CD4-positive, alpha-beta T cell treated with Interleukin-4 for 4 hours (primary cell): ENCODE measurements at places on chromosomes 1 and 21.

DNA sequence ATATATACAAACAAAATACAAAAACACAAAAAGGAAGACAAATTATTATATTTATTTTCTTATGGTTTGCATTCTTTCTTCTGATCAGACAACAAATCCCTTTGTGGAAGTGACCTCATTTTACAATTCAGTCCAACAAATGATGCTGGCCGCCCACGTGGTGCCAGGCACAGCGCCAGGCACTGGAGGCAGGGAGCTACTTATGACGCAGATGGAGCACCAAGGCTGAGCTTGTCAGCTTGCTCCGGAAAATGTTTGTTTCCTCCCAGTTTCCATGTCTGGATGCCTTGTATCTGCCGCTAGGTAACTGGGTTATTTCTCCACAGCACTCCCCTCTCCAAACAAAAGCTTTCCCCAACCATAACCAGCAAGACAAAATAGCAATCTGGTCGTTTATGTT, 30.7 kb upstream of the CD34 start:
- no peak for DNase-seq

DNA sequence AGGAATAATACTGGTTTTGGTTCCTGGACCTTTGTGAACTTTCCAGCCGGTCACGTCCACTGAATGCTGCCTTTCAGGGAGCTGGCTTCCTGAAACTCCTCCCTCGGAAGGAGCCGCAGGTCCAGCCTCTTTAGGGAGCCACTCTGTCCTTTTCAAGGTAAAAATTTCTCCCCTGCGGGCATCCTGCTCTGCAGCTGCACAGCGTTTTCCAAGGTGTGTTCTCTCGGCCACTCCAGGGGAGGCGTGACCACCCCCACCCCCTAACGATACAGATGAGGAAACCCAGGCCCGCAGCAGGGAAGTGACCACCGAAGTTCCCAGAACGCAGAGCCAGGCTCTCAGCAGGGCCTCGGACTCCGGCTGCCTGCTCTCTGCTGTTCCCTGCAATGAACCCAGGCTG, 21.5 kb downstream of the PADI2 start:
- DNase-seq: no peak

DNA sequence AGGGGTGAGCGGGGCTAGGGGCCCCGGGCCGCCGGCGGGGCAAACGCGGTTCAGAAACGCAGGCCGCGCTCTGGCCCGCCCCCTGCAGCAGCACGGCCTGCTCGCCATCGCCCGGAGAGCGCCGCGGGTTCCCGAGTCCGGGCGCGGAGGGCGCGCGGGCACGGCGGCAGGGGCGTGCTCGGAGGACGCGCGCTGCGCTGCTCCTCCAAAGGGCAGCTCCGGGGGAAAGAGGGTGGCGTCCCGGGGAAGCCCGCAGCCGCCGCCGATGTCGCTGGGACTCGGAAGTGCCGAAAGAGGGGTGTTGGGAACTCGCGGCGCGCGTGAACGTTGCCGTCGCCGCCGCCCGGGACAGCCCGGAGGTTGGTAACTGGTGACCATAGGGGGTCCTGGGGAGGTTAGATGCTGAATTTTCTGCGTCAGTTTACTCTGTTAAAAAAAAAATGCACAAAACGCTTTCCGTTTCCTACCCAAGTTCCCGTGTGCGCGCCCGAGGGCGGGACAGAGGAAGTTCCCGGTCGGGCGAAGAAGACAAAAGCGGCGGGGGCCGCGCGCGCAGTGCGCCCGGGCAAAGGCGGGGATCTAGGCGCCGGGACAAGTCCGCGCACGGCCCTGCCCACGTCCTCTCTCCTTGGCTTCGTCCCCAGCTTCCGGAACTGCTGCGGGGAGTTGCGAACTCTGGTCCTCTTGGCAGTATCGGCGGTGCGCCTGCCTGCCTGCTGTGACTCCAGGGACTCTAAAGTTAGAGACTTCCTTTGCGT, at the start of gene HHAT:
Gene HHAT, plus strand, starts transcription at position 157 of the 758 bp plus-strand sequence. CDS start 20,074 bp downstream, outside the sequence.
- DNase-seq: peak; percentile 70

DNA sequence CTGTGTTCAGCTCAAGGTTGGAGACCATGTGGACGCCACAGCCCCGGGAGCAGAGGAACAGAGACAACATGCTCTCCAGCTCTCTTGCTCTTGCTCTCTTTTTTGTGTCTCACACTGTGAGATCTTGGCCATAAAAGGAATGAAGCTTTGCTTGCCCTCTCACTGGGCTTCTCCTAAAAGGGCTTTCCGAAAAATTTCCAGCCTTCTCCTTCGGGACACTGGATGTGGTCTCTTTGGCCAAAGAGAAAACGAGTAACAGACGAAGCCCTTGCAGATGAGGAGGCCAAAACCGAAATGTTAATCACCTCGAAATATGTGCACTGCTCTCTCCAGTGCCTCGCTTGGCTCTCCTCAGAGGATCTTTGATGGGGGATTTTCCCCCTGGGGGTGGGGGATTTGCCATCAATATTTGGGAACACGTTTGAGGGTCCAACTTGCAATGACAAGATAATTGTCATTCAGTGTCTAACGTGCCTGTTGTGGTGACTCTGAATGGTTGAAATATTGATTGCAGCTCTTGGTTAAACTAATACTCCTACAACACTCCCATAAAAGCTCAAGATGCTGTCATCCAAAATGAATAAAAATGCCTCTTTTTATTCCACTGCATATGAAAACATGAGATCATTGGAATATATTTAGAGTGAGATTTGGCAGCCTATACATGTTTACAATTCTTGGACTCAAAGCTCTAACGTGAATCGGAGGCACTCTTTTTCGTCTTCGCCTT, 68.6 kb upstream of the ANGPTL1 start:
- DNase-seq: no peak

- DNase-seq: no peak
These were observed 8.6 kb downstream of the FNDC5 start for GRCh38 chr1:32861904-32862695.

DNA sequence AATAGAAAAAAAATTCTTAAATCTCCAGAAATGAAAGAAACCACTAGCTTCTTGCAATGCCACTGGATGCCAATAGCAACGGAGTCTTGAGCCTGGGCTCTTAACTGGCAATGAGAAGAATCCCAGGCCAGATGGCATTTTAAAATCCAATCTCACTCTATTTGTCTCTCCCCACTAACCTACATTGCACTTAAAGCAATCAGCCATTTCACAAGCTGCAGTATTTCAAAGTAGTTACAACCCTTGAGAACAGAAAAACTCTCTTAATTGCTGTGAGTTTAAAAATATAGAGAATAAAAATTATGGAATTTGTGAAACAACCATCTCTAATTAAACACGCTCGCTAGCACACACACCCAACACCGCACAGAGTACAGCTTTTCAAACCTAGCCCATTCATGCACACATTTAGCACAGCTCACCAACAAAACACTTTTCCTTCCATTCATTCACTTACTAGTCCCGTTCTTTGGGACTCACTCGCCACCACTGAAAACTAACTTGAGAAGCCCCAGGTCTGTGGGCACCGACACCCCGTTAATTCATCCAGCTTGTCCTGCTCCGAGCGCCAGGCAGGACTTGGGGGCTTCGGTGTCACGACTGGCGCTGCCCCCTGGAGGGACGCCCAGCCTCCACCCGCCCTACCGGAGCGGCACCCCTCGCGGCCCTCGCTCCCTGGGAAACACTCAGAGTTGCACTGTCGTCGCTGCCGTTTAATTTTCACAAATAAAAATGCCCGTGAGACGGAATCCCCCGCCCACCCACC, 1.0 kb downstream of the DDAH1 start:
- DNase-seq: no peak

DNA sequence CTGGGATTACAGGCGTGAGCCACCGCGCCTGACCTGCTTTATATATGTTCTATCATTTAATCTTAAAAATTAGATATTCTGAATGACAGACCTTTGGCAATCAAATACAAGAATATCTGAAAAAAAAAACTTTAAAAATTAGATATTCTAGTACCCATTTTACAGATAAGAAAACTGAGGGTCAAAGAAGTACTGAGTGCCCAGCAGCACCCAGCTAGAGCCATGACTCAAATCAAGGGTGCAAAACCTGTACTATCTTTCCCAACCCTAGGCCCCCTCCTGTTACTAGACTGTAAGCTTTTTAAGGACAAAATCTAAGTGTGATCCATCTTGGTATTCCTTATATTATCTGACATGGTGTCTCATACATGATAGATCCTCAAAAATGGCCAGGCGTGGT, 8.3 kb downstream of the ARHGAP30 start:
- DNase-seq: no peak

GRCh38 chr1:220224611-220225124, 47.6 kb downstream of the RAB3GAP2 start:
- DNase-seq: no peak

GRCh38 chr1:6473156-6473555, 7.2 kb upstream of the TNFRSF25 start:
- no peak for DNase-seq

DNA sequence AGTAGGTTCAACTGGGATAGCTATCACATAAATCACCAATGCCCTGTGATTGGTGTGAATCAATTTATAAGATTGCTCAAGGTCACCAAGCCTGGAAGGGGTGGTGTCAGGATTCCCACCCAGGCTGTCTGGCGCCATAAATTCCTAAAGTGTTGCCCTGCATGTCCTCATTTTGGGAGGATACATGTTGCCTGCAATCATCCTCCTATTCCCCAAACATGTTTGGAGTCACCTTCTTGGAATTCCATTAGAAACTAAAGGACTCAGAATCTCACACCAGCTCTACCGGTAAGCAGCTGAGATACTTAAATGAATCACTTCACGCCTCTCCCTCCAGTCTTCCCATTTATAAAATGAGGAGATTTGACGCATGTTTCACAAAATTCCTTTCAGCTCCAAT, 54.1 kb upstream of the SLC45A1 start:
- no peak for DNase-seq

- DNase-seq: peak; percentile 11
These were observed 7.8 kb downstream of the F11R start for GRCh38 chr1:161013131-161013487.

- no peak for DNase-seq
These were observed 320.5 kb downstream of the ST6GALNAC3 start for GRCh38 chr1:76395059-76395458.

DNA sequence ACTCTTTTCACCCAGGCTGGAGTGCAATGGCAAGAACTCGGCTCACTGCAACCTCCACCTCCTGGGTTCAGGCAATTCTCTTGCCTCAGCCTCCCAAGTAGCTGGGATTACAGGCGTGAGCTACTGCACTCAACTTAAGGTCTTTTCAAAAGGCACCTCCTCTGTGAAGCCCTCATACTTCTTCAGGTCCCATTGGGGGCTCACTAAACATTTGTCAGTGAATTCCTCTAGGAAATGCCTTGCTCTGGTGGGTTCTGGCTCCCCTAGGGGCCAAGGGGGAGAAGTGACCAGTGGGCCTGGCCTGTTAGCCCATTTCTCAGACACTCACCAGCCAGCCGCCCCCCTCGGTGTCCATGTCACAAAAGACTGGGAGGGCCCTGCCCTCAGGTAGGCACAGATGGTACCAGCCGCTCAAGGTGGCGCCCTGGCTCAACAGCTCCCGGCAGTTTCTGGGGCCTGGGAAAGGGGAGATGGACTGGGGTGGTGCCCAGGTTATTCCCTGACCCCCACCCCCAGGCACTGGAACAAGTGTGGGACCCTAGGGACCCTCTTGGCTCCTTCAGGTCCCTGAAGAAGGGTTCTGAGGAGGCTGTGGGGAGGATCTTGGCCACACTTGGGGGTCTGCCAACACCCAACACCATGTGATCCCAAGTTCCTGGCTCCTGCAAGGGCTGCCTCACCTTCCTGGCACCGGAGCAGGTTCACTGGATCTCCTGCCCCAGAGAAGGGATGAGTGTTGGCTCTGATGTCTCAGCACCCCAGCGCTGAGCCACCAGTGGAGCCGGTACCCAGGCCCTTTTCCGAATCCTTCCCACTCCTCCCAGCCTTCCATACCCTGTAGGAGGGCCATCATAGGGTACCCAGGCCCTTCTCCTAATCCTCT, 1.6 kb downstream of the FCN3 start:
- no peak for DNase-seq

DNA sequence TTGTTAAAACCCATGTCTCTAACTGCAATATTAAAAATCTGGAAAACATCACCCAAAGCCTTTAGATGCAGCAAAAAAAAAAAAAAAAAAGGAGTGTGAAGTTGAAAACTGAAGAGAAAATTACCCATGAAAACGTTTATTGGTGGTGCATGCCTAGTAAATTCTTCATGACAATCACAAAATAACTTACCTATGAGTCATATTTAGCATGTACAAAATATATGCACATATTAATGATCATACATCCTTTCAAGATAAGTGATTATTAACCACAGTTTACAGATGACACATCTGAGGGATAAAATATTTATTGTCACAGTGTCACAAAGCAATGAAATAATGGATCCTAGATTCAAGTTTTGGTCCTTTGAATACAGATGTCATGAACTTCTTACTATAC, 505.2 kb upstream of the NR5A2 start:
- DNase-seq: no peak

GRCh38 chr21:14545906-14546480, at the start of gene SAMSN1:
Gene SAMSN1 (minus strand): TSS chr21:14546315. CDS start chr21:14546261, 54 bp downstream.
- peak; percentile 91 for DNase-seq

DNA sequence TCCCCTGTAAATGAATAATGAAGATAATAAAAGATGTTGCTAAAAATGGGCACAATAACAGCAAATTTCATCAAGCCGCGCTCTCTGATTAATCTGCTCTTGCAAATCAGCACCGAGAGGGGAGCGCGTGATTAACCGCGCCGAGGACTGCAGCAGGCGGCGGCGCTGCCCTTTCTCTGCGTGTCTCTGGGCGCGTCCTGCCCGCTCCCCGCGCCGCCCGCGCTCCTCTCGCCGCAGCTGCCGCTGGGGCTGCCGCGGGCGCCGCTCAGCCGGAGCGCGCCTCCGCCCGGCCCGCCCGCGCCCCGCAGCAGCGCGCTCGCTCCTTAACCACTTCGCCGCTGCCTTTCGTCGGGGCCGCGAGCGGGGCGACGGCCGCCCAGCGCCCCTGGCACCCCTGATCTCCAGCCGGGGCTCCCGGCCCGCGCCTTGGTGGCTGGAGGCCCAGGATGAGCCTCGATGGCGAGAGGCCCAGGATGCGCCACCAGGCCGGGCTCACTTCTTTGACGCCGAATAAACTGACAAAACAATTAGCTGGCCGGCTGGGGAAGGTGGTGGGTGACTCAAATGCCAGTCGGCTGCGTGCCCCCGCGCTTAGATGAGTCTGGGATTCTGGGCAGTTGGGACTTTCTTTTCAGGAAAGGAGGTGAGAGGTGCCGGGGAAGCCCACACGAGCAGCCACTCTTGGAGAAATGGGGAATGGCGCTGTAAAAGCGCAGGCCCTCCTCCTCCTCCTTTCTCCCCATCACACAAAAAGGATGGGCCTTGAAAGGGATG, 221.4 kb upstream of the PKN2 start:
- no peak for DNase-seq

DNA sequence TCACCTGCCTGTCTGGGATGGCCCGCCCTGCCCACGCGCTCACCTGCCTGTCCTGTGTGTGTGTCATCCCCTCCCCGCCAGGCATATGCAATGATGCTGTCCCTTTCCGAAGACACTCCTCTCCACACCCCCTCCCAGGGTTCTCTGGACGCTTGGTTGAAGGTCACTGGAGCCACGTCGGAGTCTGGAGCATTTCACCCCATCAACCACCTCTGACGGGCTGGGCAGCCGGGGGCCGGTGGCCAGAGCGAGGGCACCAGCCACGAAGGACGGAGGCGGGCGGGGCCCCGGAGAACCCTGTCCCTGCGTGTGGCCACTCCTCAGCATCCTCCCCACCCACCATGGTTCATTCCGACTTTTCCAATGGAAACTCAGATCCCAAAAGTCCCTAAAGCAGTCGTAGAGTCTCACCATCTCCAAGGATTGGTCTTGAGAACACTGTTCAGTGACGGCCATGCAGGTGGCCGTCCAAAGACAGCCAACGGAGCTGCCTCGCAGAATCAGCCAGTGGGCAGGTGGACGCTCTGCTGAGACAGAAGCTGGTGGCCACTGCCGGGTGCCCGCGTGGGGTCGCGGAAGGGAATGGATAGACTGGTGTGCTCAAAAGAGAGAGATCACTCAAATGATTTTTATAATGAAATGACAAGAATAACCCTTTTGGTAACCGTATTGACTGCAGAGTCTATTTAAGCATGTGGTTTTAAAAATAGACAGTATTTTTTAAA, 20.7 kb upstream of the ARHGEF16 start:
- DNase-seq: no peak
